ENCODE measurements at places on chromosomes 7 and 10.

GRCh38 chr10:119183664-119184412 is 5.2 kb upstream of the PRDX3 start:
- no peak for DNase-seq

GRCh38 chr7:77537778-77538280 is 734 bp downstream of the PTPN12 start:
- DNase-seq: no peak

DNA sequence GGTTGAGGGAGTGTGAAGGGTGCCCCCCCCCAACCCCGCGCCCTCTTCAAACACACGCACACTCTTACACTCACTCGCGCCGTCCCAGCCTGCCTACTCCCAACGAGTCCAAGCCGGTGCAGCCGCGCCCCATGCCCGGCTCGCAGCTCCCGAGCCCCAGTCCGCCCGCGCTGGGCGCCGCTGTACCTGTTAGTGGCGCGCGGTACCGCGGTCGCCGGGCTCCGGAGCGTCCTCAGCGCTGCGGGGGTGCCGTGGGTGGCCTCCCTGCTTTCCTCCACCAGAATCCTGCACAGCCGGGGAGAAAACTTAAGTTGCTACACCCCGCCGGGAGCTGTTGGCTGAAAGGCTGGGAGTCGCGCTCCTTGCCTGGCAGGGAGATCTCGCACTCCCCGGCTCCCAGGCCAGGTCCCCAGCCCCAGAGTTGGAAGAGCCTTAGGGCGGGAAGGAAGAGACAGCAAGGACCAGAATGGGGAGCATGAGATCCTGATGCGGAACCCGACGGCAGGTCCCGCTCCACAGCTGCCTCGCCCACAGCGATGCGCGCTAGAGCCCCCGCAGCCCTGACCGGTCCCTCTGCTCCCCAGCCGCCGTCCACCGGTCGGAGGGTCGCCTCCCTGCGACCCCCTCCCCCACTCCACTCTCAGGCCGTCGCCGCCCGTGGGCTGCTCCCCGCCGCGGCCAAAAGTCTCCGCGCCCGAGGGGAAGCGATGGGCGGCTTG is 863 bp downstream of the ST8SIA6 start:
- DNase-seq: no peak

DNA sequence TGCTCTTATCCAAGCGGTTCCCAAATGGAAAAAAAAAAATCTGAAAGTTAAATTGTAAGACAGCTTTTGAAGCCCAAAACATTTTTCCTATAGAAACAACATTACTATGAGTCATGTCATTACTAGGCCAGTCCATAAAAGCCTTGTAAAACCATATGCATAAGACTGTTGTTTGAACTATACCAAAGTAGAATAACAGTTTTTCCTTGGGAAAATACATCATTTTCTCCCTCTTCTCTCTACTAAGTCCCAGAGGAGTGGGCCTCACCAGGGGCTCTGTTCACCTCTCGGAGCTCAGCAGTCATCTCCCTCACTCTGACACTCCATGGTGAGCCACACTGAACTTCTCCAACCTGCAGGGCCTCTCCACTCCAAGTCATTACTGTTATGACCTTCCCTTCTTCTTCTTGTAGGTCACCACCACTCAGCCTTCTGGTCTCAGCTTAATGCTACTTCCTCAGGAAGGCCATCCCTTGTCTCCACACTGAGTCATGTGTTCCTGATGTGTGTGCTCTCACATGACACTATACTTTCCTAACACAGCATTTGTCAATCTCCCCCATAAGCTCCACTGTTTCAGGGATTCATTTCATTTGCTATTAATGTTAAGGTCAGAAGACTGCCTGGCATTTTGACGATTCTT is 32.5 kb downstream of the ZNF438 start:
- DNase-seq: no peak

DNA sequence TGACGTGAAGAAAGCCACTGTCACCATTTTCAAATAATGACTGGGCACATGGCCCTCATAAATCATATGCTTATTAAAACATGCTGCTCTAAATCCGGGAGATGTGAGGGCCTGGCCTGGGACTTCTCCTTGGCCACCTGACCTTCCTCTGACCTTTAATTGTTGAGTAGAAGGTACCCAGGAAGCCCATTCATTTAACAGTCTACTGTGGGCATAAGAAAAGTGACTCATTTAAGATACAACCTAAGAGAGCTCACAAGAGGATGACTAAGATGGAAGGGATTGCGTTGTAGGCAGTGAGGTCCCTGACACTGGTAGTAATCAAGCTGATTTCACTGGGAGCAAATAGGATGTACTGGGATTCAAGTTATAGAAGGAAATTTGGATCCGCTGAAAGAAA is 203.4 kb upstream of the GPR26 start:
- no peak for DNase-seq

DNA sequence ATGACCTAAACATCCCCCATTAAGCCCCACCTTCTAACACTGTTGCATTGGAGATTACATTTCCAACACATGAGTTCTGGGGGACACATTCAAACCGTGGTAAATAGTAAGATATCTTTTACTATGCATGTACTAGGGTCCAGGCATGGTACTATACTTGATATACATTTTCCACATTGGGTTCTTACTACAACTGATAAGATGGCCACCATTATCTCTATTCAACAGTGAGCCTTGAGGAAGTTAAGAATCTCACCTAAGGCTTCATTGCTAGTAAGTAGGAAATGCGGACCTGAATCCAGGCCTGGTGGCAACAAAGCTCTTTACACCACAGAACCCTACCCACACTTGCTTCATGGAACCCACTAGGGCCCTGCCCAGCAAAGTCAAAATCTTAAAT is 5.7 kb downstream of the PANK1 start:
- DNase-seq: no peak

DNA sequence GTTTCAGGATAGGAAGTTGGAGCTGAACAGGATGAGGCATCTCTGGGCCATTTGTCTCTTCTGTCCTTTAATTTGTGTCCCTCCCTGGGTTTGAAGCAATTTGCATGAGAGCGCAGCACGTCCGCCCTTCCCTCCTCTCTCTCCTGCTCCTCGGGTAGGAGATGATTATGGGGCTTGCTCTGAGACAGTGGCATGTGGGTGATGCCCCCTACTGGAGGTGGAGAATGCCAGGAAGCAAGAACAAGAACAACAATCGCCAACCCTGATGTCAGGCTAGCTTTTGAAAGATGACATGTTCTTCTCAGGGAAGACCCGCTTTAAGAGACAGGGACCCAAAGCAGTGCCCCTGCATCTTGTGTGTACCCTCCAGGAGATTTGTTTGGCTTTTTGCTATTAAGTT is 63.9 kb upstream of the LOXL4 start:
- DNase-seq: no peak

GRCh38 chr7:81186691-81187090 is 267.8 kb upstream of the SEMA3C start:
- no peak for DNase-seq

GRCh38 chr7:26413007-26413691 is 121.5 kb downstream of the SNX10 start:
- DNase-seq: no peak

GRCh38 chr10:15360566-15360965 is 10.5 kb downstream of the FAM171A1 start:
- no peak for DNase-seq

- no peak for DNase-seq
Measured at GRCh38 chr7:139739863-139740597, 37.8 kb downstream of the HIPK2 start.

DNA sequence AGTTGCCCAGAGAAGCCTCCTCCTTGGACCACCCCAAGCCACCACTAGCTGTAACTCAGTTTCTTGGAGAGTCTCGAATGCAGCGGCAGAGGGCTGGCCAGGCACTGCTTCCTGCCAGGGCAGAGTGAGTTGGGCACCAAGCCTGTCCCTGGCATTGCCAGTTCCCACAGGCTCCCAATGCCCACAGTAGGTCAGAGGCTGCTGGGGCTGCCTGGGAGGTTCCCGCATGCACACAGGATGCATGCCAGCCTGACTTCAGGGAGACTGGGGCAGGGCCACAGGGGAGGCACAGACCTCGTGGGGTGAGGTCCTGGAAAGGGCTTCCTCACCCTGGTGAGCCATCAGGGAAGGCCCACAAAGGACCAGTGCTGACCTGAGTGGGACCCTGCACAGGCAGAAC is 152.8 kb downstream of the ZNF248 start:
- DNase-seq: no peak

DNA sequence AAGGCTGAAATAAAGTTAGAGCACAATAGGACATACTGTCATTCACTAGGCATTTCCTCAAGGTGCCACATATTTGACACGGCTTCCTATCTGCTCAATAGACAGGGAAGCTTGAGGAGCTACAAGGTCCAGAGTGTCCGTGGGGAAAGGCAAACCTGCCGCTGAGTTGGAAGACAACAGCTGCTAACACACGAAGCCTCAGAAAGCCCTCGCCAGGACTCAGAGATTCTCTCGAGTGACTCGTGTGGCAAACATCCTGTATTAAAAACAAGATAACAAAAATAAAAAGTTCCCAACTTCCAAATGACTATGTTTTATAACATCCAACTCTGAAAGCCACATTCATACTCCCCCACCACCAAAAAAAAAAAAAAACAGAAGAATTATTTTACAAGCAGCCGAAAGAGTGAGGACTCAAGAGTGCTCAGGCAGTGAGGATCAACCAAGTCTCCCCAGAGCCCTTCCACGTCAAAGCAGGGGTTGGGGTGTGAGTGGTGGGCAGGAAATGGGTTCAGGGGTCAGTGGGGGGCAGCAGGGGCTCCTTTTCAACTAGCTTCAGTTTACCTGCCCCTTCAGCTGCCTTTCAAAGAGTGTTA is 67.6 kb downstream of the STK17A start:
- no peak for DNase-seq

- no peak for DNase-seq
Measured at GRCh38 chr7:88169717-88170320, 50.0 kb downstream of the SRI start.

GRCh38 chr7:114426824-114427223 is 12.2 kb downstream of the FOXP2 start:
- DNase-seq: no peak

GRCh38 chr7:51229620-51230323 is 86.8 kb downstream of the COBL start:
- DNase-seq: no peak

GRCh38 chr10:68861253-68861652 is 33.9 kb downstream of the STOX1 start:
- no peak for DNase-seq

- no peak for DNase-seq
Measured at GRCh38 chr10:14953424-14954000, 384 bp downstream of the DCLRE1C start.

- no peak for DNase-seq
Measured at GRCh38 chr7:115097175-115097671, 175.3 kb downstream of the MDFIC start.

GRCh38 chr7:151195616-151196450 is 8.8 kb upstream of the ASB10 start:
- no peak for DNase-seq

DNA sequence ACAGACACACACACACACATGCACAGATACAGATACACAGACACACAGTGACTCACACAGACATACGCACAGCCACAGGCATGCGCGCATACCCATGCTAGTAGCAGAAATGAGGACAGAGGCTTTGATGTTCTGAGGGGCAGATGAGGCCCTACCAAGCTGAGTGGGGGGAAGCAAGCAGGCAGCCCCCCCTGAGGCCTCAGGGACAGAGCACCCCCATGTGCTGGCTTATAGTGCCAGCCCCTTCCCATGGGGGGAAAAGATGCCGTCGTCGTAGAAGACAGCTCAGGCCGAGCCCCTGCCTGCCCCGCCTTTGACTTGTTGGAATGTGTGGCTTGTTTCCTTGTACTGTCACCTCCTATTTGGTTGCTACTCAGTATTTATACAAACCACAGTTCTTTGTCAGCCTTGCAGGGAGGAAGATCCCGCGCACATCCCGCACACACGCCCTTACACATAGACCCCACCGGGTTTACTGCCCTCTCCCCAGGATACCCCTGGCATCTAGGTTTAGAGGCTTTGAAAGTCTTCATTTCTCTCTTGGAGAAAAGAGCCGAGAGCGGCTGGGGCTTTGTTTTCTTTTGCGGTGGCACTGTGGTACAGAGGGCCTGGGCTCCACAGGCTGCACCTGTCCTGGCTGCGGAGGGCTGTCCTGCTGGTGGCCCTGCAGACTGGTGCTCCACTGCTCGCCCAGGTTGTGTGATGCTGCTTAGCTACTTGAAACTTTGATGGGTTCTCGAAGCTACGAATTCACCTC is 112.5 kb downstream of the DOCK1 start:
- no peak for DNase-seq

DNA sequence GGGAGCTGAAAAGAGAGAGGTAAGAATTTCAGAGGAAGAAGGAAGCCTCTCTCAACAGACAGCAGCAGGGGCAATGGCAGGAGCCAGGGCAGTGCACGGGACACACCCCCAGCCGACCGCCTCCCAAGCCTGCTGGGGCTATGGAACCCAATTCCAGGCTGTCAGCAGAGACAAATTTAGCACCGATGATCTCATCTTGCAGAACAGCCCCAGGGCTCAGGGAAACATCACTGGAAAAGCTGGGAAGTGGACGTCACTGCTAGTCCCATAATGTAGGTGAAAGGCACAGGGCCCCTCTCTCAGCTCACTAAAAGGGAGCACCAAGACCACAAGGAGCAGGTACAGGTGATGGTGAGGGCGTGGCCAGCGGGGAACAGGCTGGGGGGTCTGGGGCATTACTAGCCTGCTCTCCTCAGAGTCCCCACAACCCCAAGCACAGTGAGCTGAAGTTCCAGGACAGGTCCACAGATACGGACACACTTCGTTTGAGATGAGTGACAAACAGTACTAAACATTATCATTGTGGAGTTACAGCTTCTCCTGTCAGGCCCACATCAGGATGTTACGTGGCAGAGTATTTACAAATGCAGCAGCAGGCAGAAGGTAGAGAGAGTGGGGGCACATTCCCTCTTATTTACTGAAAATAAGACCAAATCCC is 103.7 kb downstream of the PLXNA4 start:
- no peak for DNase-seq

DNA sequence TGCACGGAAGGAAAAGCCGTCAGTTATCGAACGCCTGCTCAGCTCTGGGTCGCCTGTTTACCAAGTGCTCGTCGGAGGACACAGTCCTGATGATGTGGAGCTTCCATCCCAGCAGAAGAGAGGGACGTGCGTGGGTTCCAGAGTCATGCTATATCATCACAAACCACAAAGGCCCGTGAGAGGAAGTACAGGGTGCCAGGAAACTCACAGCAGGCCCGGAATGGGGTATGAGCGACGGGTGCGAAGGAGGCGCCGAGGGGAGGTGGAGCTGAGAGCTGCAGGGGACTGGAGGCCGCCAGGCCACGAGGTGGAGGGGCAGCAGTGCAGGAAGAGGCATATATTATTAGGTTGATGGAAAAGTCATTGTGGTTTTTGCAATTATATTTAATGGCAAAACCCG is 102.5 kb downstream of the ACTR3B start:
- no peak for DNase-seq

Data from stimulated activated CD8-positive, alpha-beta memory T cell treated with anti-CD3 and anti-CD28 coated beads, Interleukin-7, amount 100 ng/mL, for 1 hour (primary cell).